ENCODE measurements at places on chromosomes 4 and X.

DNA sequence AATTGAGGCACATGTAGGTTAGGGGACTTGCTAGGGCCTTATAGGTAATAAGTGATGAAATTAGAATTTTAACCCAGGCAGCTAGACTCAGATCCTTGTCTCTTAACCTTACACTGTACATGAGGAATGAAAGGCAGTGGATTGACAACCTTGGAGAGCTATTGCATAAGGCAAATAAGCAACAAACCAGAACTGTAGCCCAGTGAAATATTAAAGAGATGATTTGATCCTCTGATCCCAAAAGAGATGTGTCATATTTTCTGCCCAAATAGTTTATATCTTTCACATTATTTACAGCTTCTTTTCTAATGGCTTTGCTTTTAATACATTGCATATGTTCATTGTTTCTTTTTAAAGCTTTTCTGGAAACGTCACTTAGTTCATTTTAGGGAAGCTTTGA is 252.6 kb downstream of the ANK2 start:
- DNase-seq = no peak

DNA sequence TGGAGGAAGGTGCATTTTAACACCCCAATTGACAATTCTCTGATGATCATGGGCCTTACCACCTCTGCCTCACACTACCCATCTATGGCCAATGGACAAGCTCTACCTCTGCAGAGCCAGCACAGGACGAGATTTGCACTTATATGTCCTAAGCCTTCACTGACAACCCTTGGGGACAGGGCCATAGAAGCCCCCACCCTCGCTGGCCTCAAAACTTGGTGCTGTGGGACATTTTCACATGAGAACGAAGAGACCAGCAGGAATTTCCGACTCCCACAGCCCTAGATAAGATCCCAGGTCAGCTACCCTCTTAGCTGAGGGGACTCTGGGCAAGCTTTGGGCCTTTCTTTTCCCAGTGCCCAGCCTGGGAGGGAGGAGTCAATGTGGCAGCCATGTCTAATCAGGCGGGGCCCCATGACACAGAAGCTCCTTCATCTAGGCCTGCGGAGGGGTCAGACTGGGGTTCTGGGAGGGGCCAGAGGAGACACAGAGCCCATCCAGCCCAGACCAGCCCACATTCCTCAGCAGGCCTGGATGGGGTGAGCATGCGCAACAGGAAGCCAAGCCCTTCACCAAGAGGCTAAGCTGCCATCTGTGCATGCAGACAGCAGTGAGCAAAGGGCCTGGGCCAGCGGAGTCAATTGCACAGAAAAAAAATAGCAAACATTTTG is 12.1 kb downstream of the PJA1 start:
- no peak for DNase-seq

- no peak for DNase-seq
Measured at GRCh38 chr4:38623260-38623659, 40.7 kb upstream of the KLF3 start.

GRCh38 chr4:154335588-154335987 is 156.0 kb downstream of the DCHS2 start:
- DNase-seq = no peak

- DNase-seq = no peak
Measured at GRCh38 chr4:163137581-163137980, 29.1 kb downstream of the NAF1 start.

DNA sequence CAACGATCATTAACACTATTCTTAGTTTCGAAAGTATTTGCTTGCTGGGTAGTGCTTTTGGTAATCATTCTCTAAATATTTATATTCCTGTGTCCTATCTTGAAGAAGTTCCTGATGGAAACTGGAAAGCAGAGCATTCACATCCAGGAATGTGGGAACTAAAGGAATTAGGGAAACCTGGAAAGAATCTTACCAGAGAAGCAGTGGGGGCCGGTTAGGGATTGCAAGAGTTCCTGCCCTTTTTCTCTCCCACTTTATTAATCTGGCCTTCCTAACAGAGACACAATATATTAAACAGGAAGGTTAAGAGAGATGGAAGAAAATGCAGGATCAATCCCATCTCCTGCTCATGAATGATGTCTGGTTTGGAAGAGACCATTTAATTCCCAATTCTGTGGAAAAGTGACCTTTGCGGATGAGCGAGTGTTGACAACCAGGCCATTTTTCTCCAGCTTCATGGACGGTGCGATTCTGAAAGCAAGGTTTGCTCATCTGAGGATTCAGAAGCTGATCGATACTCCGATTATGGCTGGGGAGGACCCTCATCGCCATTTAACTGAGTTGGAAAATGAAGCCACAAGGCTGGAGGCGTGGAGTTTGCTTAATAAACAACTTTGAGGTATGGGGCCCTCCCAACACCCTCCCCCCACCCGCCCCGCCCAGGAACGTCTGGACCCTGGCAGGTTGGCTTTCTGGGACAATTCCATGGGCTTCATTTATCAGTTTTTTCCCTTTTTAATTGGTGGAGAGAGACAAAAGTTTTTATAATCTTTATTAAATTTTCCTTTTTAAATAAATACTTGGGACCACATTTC is 52.3 kb downstream of the C4orf51 start:
- DNase-seq = no peak

DNA sequence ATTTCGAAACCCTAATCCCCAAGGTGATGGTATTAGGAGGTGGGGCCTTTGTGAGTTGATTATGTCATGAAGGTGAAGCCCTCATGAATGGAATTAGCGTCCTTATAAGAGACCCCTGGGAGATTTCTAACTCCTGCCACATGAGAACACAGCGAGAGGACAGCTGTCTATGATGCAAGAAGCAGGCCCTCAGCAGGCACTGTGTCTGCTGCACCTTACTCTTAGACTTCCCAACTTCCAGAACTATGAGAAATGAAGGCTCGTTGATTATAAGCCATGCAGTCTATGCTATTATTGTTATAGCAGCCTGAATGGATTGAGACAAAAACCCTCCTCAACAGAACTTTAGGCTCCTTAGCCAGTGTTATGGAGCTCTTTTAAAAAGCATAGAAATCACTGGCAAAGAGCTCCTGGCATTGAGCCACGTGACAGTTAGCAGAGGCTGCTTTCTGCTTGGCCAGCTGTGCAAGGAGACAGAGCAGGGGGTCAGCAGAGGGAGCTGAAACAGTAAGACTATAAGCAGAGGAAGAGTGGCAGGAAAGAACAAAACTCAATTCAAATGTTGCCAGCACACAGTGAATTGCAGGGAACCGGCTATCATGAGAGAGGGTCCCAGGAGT is 219.2 kb upstream of the FAT1 start:
- DNase-seq = no peak

All from stimulated activated CD4-positive, alpha-beta T cell treated with anti-CD3 and anti-CD28 coated beads, Interleukin-1b, Interleukin-23, amount 100 ng/mL, for 24 hours (primary cell).